ENCODE measurements at places on chromosomes 3 and 15.

DNA sequence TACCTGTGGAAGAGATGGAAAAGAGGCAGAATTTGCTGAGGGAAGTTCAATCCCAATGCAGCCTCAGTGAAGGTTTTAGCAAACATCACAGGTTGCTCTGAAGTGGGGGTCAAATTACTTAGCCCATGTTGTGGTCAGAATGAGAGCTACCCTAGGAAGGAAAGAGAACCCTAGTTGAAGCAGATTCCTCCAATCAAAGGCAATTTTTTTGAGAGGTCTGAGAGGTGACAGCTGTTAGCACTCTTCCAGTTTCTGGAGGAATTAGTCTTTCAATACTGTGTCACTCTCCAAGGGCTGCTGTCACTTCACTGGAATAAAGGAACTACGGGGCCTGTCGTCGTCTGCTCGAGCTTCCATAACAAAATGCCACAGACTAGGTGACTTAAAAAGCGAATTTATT, 584.2 kb upstream of the DPPA4 start:
- DNase-seq, result no peak

GRCh38 chr15:39434751-39435238, 146.1 kb upstream of the THBS1 start:
- no peak for DNase-seq

- no peak for DNase-seq
These were observed 72.0 kb downstream of the DHX30 start for GRCh38 chr3:47874913-47875312.

DNA sequence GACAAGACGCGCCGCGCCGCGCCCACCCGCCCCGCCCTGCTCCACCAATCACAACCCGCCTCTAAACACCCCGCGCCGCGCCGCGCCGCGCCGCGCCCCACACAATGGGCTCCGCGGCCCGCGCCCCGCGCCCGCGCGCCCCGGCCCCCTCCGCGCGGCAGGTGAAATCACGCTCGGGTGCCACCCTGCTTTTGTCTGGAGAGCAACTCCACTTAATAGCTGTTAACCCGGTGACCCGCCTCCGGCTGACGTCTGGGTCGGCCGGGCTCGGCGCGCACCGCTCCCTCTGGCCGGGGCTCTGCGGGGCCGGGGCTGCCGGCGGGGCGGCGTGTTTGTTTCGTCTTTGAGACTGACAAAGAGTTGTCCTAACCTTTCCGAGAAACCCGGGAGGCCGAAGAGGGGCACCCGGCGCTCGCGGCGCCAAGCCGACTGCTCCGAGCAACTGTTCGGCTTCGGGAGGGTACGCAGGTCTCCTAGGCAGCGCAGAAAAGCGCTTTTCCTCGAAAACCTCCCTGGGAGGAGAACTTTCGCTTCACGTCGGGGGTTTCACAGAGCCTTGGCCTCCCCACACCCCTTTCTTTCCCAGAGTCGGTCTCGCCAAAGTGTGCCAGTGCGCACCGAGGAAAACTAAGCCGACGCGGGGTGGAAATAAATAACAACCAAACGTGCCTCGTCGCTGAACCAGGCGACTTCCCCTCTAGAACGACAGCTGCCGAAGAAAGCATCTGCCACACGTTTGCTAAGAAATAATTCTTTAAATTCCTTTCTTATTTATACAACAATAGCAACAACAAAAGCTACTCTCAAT, 518.4 kb downstream of the FOXP1 start:
- DNase-seq, result peak; percentile 61

GRCh38 chr3:13149330-13150108, 76.3 kb upstream of the IQSEC1 start:
- DNase-seq, result no peak

GRCh38 chr3:187935623-187936156, 190.4 kb upstream of the BCL6 start:
- DNase-seq, result peak; percentile 35

GRCh38 chr3:37608061-37608702, 253.5 kb upstream of the CTDSPL start:
- DNase-seq, result no peak

DNA sequence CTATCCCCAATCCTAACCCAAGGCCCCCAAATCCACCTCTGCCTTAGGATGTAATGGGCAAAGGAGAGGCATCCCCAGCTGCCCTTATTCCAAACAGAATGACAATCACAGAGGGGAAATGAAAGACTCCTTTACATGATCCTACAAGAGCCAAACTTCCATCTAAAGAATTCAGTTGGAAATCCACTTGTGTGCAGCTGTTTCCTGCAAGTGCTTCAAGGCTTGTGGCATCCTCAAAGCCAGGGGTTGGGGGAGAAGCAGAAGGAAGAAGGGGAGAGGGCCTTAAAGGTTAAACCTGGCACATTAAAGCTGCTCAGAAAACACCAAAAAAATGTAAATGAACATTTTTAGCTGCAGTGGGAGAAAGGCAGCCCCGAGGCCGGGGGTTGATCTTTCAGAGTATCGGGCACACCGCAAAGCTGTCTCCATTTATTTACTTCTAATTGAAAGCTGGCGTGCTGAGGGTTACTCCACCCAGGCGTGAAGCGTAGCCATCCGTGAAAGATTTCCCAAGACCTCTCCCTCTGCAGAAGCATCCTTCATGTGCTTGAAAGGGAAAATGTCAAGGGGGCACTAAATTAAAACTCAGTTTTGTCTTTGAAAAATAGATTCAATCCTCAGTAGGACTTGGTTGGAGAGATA, 217.8 kb downstream of the SHQ1 start:
- no peak for DNase-seq

DNA sequence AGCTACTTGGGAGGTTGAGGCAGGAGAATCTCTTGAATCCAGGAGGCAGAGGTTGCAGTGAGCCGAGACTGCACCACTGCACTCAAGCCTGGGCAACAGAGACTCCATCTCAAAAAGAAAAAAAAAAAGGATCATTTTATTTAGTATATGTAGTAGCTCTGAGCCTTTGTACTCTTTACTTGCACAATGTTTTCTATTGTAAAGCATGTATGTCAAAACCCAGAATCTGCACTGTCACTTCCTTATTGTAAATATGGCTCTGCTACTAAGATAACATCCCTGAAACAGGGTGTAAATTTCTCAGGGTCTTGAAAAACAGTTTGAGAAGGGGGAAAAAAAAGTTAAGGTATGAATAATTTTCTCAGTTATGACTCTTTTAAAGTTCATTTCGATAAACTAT, 35.1 kb downstream of the SLMAP start:
- no peak for DNase-seq

DNA sequence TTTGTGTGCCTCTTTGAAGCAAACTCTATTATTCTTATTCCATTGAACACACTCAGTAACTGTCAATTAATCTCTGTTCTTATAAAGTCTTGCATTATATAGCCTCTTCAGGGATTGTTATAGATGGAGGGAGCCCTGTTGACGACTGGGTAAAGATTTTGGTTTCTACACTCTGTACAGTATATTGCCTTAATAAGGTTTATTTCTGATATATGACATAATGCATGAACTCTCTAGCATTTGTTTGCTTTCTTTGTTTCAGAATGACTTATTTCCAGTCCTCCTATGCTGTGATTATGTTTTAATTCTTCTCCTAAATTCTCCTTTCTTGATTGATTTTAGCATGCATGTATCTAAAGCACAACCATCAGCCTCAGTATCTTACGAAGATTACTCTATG, 494.9 kb downstream of the DIPK2A start:
- DNase-seq, result no peak

DNA sequence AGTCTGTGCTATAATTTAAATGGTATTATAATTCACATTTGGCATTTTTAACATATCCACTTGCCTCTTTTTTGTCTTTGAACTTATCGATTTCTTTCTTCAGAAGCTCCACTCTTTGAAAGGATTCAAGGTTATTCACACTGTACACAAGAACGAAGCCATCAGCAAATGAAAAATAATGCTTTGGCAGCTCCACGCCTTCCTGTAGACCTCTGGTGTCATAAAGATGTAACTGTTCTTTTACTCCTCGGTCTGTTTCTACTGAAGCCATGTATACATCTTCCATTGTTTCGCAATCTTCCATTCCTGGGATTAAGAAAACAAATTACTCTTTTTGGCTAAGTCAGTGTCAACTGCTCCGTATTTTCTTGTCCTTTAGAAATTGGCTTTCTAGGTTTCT, 16.0 kb downstream of the NKIRAS1 start:
- DNase-seq, result no peak

DNA sequence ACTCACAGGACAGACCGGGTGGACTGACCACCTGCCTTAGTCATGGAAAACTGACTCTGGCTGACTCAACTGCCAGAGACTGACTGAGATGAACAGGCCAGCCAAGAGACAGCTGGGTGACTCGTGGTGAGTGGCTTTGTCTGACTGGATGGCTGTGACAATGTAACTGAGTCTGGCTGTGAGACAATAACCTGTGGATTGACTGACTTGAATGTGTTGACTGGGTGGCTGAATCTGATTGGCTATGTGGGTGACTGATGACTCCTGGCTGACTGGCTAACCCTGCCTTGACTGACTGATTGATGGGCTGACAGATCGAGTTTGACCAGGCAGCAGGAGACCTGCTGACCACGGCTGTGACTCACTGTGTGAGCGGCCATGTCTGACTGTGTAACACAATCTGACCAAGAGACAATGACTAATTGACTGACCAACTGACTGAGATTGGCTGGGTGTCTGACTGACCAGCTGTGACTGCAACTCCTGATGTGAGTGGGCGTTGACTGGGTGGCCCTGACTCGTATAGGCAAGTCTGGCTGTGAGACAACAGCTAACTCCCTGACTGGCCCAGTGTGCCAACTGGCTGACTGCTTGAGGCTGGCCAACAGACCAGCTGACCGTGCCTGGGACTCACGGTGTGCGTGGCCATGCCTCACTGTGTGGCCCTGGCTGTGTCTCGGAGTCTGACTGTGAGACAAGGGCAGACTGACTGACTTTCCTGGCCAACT, 509.1 kb downstream of the SHQ1 start:
- DNase-seq, result peak; percentile 68

DNA sequence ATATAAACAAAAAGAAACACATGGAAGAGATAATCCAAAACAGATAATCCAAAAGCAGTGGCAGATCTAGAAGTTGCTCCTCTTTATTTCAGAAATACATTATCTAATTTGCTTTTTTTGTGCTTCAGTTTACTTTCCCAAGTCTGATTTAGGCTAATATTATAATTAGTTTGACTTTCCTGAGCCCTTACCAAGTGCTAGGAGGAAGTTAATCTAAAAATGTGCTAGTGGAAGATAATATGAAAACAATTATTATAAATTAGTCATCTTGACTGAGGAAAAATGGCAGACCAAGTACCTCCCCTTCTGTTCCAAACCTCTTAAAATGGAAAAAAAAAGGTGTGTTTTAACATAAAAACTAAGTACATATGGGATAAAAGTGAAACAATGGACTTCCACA, 17.5 kb downstream of the SLC9A9 start:
- no peak for DNase-seq

- no peak for DNase-seq
These were observed 116.5 kb downstream of the IGF2BP2 start for GRCh38 chr3:185708392-185708791.

- DNase-seq, result no peak
These were observed 191.1 kb downstream of the TIGIT start for GRCh38 chr3:114484919-114485318.

GRCh38 chr15:88391700-88392099, 75.5 kb downstream of the MRPL46 start:
- DNase-seq, result no peak

GRCh38 chr3:148266341-148266740, 431.4 kb upstream of the AGTR1 start:
- DNase-seq, result no peak

- DNase-seq, result no peak
These were observed 273.9 kb downstream of the IGSF11 start for GRCh38 chr3:118760585-118761290.

DNA sequence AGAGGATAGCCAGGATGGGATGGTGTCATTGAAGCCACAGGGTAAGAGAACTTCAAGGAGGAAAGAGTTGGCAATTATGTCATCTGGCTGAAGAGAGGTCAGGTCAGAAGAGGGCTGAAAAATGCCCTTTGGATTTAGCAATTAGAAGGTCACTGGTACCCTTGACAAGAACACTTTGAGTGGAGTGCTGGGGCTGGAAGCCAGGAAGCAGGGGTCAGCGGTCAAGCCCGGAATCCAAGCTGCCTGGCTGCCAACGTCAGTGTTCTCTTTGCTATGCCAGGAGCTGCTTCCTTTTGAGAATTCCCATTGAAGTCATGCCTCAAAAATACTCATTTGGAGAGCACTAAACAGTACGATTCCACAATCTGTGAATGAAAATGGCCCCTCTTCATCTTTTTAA, 386.5 kb downstream of the SHQ1 start:
- DNase-seq, result no peak

DNA sequence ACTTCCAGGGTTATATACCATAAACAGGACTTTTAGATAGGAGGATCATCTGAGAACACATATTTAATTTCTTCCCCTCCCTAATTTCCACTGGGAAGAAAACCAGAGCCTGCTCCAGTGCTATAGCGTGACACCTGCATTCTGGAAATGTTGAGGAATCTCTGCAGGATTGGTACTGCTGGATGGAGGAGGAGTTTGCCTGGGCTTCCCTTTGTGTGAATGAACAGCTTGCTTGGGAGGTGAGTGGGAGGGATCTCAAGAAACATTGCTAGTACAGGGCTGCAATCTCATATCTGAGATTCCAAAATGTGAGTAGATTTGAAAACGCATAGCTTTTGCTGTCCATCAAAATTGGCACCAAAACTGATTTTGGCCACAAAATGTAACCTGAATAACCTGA, 295.9 kb upstream of the RGMA start:
- DNase-seq, result no peak

GRCh38 chr15:32802286-32802936, 84.6 kb downstream of the GREM1 start:
- peak; percentile 3 for DNase-seq

GRCh38 chr3:128195369-128195768, 42.1 kb downstream of the EEFSEC start:
- DNase-seq, result no peak

- no peak for DNase-seq
These were observed 108.9 kb downstream of the DUT start for GRCh38 chr15:48440084-48440483.

GRCh38 chr15:57363661-57364060, 12.6 kb upstream of the CGNL1 start:
- DNase-seq, result no peak

DNA sequence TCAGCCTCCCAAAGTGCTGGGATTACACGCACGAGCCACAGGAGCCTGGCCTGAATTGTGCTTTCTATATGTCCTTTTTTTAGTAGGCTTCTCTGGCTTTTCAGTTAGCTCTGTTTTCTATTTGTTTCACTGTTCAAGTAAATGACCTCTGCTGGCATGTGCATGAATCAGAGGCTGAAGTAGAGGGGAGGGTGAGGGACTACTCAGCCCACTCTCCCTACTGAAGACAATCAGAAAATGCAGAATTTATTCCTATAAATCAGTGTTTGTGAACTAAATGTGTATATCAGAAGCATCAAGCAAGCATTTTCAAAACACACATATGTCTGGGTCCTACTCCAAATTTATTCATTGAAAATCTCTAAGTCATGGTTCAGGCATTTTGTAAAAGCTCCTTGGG, 45.0 kb downstream of the ZMAT3 start:
- no peak for DNase-seq
